NT2/D1 (cell line): ENCODE measurements at places on chromosomes 1 and 21.

- DNase-seq = no peak
These were observed 26.7 kb downstream of the PIGM start for GRCh38 chr1:160005070-160005469.

GRCh38 chr1:66598670-66599069, 64.7 kb downstream of the SGIP1 start:
- DNase-seq = no peak

DNA sequence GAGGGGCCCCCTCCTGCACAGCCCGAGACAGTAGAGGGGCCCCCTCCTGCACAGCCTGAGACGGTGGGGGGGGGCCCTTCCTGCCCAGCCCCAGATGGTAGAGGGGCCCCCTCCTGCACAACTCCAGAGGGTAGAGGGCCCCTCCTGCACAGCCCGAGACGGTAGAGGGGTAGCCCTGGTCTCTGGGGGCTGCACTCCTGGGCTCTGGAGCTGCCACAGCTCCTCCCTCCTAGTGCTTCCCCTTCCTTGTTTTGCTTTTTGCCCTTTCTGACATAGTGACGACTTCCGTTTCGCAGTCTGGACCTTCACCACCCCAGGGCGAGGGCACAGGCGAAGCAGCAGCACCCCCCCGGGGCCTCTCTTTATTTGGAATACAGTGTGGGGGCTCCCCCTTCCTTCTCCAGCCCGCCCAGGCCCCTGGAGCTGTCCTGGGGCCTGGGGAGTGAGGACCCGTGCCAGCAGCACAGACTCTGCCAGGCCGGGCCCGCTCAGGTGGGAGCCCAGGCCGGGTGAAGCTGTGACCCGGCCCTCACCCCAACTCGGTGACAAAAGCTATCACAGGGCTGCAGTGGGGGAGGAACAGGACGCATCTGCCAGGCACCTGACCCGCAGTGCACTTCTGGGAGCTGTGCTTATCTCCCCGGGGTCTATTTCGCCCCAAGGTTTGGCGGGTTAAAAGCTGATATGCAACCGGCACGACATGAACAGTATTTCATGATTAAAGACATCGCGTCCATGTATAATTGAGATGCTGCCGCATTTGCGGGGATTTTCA, 1.1 kb upstream of the PRXL2B start:
- no peak for DNase-seq

DNA sequence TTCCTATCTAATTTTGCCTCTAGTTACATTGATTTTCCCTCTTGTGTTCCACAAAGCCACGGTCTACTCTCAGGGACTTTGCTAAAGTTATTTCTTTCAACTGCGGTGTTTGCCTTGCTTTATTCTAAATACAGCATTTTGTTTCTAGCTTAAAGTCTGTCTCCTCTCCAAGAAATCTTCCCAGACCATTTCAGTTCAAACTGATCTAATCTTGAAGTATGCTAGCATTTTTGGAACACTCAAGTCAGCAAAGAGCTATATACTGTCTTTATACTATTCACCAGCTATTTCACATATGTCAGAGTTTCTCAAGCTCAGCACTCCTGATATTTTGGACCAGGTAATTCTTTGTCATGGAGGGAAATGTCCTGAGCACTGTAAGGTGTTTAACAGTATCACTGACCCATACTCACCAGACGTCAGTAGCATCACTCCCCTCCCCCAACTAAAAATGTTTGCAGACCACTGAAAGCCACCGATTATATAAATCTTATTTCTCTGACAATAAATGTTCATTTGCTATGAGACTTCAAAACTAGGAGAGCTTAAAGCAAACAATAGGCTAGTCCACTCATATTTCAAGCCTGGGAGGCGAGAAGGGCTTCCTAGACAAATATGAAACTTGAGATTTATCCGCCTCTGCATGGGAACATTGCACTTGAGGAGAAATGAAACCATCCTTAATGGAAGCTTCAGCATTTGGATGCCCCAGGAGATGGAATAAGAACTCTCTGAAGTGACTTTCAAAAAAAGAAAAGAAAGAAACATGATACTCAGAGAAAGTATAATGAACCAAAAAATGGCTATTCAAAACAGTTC, 81.1 kb downstream of the KIAA0319L start:
- DNase-seq = no peak

DNA sequence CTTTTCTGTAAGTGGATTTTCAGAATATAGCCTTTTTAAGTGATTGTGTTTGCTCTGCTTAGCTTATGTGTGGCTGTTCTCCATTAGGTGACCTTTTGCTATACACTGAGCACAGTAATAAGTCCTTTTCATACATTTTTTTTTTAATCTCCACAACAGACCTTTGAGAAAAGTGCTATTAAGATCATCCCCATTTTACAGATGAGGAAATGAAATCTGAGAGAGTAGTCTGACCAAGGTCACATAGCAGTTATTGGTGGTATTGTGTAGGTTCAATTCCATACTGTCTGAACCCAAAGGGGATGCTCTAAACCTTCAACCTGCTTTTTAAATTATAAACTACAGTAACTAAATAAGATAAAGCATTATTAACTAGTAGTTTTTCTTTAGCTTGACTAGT, 1.7 kb downstream of the PRRC2C start:
- no peak for DNase-seq
